ENCODE measurements at places on chromosomes 5 and 9.

GRCh38 chr9:115063058-115063845 lies 54.7 kb downstream of the TNC start:
- DNase-seq = no peak

- DNase-seq = no peak
These were observed 181.1 kb upstream of the SPEF2 start for GRCh38 chr5:35436400-35437057.

GRCh38 chr5:52867809-52868208 lies 80.1 kb downstream of the ITGA1 start:
- no peak for DNase-seq

- DNase-seq = no peak
These were observed 28.5 kb downstream of the MVB12B start for GRCh38 chr9:126354887-126355770.

- DNase-seq = no peak
These were observed 127.2 kb upstream of the LARP1 start for GRCh38 chr5:154627698-154628678.

DNA sequence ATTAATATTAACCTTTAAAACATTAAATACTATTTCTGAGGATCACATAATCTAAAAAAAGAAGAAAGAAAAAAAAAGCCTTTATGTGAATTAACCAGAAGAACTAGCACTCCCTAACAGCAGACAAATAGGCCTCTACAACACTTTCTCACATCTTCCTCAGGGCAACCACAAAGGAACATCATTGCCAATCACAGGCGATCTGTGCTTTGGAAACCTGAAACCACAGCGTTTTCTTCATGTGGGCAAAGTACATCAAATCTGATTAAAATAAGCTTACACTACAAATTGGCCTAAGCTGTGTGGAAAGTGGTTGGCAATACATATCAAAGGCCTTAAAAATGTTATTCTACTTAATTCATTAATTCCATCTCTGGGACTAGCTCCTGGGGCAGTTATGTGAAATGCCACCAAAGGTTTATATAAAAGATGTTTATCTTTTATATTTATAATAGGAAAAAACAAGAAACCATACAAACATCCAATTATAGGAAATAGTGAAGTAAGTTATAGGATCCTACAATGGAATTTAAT lies 184.8 kb upstream of the TBCA start:
- no peak for DNase-seq

- no peak for DNase-seq
These were observed 375.6 kb upstream of the CLINT1 start for GRCh38 chr5:158234323-158235158.

DNA sequence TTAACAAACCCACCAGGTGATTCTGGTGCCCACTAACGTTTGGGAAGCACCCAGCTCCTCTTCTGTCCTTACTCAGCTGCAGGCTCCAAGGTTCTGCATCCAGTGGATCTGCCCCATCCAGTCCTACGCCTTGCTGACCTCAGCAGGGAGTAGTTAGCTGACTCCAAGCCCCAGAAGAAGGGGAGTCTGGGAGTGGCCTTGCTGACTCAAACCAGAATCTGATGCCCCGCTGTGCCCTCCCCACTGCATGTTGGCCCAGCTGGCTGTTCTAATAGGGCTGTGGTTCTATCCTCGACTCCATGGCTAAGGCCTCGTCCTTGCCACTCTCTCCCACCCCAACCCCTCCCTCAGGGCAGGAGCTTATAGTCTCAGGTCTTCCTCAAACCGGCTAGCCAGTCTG lies 136.3 kb downstream of the TTLL11 start:
- no peak for DNase-seq

DNA sequence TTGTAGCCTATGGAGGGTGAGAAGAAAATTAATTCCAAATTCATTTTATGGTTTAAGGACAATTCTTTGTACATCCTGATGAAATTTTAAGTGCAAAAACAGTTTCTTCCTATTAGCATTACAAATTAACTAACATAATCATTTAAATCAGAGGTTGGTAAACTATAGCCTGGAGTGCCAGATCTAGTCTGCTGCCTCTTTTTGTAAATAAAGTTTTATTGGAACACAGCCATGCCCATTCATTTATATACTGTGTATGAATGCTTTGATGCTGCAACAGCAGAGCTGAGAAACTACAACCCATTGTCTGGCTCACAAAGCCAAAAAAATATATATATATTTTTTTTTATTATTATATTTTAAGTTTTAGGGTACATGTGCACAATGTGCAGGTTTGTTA lies 80.2 kb downstream of the FNIP1 start:
- DNase-seq = no peak

DNA sequence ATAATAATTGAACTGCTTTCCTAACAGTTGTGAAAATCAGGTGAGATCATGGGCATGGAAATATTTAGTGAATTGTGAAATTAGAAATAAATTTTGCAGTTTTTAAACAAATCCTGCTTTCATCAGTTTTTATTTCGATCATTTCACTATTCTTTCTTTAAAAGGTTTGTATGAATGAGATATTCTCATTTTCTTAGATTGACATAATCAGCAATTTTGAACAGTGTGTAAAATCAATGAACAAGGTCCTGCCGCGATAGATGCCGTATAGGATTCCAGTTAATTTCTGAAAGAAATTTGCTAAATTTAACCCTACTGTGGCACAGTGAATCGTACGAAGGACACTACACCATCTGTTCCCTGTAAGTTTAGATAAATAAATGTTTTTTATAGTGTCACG lies 7.5 kb downstream of the RAD23B start:
- no peak for DNase-seq

GRCh38 chr9:72173080-72173479 lies 23.8 kb downstream of the GDA start:
- no peak for DNase-seq

- DNase-seq = no peak
These were observed 173.1 kb upstream of the ANKRD55 start for GRCh38 chr5:56406221-56406620.

DNA sequence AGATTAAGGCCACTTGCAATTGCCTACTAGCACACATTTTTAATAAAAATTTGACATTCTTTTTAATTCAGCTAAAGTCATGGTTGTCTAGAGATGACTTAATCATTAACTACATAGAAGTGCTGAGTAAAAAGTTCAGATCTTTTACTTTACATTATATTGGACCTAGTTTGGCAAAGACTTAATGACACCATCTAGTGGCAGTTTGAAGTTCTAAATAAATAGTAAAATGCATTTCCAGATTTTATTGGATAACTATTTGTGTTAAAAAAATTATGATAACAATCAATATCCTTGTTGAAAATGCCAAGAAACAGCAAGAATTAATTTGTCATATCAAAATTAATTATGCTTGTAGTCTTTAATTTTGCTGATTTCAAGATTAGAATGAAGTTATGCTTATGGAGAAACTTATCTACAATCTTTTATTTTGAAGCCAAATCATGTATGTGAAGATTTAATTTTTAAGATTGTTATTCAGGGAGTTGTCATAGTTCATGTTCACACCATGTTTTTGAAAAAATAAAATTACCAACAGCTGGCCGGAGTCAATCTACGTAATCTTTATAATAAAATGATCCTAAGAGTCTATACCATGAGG lies 69.6 kb upstream of the PJA2 start:
- no peak for DNase-seq

- no peak for DNase-seq
These were observed 335.7 kb downstream of the PRELID2 start for GRCh38 chr5:145499483-145499882.

GRCh38 chr5:23368393-23368792 lies 139.0 kb upstream of the PRDM9 start:
- no peak for DNase-seq

DNA sequence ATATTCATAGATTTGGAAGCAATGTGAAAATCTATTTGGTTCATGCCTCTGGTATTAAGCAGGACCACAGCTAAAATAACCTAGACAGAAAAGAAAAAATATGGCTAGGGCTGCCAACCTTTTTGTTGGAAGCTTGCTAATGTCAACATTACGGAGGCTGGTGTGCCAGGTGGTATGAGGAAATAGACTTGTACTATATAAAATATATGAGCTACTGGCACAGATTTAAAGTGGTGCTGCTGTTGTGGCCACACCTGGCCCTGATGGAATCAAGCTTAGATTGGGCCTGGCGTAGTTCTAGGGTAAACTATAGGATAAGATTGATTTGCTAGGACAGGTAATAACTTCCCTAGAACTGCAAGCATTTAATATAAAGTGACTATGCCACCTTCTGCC lies 10.6 kb upstream of the PARP8 start:
- no peak for DNase-seq

DNA sequence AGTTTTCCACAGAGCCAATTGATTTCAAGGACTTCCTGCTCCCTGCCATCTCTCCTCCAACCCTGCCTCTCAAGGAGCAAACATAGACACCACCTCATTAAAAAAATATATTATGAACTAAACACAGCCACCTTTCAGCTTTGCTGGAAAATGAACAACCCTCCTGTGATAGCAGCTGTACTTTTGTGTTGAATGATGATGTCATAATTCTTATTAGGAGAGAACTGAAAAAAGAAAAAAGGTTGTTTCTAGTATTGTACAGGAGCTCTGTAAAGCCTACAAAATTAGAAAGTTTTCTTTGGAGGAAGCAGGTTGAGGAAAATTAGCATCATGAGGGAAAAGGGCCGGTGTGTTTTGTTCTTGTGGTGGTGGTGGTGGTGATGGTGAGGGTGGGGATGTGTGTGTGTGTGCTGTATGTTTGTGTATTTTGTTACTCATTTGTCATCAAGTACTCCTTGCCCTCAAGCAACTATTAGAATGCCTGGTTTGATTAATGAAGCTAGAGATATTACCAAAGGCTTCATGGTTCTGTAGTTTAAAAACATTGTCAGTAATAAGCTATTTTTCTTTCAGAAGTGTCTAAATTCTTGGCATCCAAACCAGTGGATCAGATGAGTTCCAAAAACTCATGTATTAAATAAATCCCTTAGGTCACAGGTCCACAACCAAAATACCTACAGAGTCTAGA lies 405.9 kb downstream of the TLE4 start:
- no peak for DNase-seq

DNA sequence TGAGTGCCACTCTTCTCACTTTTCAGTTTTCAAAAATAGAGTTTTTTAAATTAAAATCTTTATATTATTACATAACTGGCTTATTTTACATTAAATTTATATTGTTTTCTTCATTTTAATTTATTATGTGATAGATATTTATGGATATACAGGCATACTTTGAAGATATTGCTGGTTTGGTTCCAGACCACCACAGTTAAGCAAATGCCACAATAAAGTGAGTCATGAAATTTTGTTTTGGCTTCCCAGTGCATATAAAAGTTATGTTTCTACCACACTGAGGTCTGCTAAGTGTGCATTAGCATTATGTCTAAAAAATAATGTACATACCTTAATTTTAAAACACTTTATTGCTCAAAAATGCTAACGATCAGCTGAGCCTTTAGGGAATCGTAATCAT lies 47.4 kb downstream of the NDUFS4 start:
- no peak for DNase-seq

DNA sequence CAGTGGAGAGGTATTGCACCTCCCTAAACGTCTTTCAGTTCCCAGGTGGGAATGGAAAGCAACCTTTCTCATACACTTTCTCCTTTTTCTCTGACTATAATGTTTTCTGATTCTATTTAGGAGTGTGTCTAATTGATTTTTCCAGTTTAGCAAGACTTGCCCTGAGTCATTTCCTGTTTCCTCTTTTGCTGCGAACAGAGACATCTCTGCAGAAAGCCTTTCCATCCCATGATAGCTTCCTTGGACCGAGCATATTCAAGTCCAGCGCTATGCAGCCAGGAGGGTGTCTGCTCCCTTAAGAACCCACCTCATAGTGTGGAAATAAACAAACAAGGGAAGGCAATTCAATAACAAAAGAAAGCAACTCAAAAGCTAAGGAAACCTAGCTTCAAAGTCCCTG lies 60.0 kb upstream of the CDH6 start:
- no peak for DNase-seq

DNA sequence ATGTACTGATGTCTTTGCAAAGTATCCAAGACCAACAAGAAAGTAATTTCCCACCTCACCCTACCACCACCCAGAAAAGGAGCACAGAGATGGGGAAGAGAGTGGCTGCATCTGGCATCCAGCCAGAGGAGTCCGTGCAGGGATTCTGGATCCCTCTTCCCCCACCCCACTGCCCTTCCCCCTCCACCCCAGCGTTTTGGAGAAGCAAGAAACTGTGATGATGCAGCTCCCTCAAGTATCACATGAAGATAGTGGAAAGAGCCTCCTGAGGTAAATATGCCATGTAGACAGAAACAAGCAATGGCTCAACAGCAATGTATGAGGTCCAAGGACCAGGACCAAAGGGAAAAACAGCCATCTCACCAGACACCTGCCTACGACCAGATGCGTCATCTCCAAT lies 153.8 kb downstream of the DEPDC1B start:
- DNase-seq = no peak

GRCh38 chr9:89632192-89632733 lies 27.5 kb downstream of the GADD45G start:
- no peak for DNase-seq
